ENCODE measurements at places on chromosomes 11 and 22.

GRCh38 chr11:7332962-7333361 is 81.3 kb downstream of the SYT9 start:
- DNase-seq = no peak

DNA sequence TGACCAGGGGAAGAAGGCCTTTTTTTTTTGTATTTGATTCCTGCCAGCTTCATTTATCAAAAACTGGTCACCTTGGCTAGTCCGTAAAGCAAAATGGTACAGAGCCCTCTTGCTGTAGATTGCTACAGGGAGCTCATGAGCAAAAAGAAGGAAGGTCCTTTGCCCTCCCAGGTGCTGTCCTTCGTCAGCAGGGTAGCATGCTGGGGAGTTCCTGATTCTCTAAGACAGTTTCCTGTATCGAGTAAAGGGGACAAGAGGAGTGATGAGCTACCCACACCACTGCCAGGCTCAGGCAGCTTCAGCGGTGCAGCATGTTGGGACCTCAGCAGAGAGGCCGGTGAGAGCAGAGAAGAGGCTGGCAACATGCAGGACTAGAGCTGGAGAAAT is 67.8 kb upstream of the CSNK2A3 start:
- no peak for DNase-seq

DNA sequence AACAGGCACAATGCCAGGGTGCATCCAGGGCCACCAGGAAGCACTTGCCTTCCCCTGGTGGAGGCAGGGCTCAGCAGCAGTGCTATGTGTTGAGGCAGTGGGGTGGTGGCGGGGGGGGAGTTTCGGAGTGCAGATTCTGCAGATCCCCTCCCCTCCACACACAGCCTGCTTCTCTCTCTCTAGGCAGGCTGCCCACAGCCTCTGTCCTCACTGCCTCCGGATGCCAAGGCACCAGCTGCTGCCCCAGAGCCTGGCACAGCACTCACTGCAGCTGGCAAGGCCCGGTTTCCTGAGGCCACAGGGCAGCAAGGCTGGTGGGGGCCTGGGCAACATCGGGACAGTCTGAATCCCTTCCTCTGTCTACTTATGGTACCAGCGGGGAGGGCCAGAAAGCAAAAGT is 35.8 kb downstream of the NRXN2 start:
- DNase-seq = no peak

DNA sequence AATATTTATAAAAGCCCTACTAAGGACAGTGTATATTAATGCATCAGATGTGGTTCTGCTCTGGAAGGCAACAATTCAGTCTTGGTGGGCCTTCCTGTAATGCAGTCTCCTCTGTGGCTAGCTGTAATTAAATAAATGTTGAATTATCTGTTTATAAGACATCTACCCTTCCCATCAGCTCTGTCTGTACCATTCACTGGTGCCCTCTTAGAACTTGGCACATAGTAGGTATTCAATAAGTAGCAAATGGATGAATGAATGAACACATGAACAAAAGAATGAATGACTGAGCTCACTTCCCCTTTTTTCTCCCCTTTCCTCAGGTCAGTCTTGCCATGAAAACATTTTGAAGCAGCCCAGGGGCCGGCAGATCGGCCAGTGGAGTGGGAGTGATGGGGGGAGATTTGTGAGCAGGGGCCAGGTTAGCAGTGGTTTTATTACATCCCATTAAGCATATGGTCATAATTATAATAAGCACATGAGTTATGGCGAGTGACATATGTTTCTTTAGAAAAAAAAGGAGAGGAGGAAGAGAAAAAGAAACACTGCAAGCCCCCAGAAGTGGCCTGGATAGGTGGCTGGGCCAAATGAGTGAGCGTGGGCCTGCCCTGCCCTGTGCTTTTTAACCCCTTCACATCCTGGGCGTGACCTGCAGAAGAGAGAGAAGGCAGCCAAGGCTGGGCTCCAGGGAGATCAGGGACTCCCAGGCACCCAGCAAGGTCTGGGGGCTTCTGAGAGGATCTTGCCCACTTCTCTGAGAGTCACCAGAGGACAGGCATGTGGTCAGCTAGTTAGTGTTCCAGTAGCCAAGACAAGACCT is 48.6 kb upstream of the CD82 start:
- DNase-seq = no peak

GRCh38 chr11:125290263-125290662 is 125.7 kb downstream of the PKNOX2 start:
- DNase-seq = no peak

DNA sequence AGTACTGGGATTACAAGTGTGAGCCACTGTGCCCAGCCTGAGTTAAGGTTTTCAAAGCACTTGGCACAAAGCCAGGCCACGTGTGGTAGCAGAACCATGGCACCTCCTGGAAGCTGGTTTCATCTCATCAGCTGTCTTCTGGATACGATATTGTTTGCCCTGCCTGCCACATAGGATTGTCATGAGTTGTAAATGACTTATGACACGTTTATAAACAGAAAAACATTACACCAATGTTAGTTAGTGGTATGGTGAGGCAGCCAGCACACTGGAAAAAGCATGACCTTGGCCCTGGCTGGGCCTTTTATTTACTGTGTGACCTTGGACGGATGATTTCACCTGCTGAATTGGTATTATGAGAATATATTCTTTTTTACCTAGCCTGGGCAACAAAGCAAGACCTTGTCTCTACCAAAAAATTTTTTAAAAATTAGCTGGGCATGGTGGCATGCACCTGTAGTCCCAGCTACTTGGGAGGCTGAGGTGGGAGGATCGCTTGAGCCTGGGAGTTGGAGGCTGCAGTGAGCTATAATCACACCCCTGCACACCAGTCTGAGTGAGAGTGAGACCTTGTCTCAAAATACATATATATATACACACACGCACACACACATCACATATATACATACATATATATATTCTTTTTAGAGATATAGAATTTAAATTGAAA is 24.0 kb upstream of the MYH9 start:
- no peak for DNase-seq

- no peak for DNase-seq
Observed at GRCh38 chr22:47613606-47614350, 851.3 kb downstream of the TBC1D22A start.

DNA sequence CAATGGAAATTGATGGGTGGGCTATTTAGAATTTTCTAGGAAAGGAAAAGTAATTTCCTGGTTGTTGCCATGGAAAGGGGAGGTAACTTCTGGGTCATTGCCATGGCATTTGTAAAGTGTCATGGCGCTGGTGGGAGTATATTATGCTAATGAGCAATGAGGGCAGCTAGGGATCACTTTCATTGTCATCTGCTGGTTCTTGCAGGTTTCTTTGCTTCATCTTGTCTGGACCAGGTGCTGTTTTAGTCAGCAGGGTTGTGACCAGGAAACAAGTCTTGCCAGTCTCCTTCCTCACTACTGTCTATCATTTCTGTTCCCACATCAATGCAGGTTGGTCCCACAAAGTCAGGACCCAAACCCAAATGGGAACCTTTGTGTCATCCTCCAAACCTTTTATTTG is 237.6 kb upstream of the C11orf87 start:
- no peak for DNase-seq

GRCh38 chr11:75536786-75537641 is 11.3 kb upstream of the GDPD5 start:
- no peak for DNase-seq

- DNase-seq = no peak
Observed at GRCh38 chr11:73239571-73240189, 21.6 kb downstream of the P2RY2 start.

- DNase-seq = no peak
Observed at GRCh38 chr22:27638329-27639233, 163.0 kb downstream of the MN1 start.

GRCh38 chr11:17287058-17287457 is 10.5 kb downstream of the NUCB2 start:
- no peak for DNase-seq

DNA sequence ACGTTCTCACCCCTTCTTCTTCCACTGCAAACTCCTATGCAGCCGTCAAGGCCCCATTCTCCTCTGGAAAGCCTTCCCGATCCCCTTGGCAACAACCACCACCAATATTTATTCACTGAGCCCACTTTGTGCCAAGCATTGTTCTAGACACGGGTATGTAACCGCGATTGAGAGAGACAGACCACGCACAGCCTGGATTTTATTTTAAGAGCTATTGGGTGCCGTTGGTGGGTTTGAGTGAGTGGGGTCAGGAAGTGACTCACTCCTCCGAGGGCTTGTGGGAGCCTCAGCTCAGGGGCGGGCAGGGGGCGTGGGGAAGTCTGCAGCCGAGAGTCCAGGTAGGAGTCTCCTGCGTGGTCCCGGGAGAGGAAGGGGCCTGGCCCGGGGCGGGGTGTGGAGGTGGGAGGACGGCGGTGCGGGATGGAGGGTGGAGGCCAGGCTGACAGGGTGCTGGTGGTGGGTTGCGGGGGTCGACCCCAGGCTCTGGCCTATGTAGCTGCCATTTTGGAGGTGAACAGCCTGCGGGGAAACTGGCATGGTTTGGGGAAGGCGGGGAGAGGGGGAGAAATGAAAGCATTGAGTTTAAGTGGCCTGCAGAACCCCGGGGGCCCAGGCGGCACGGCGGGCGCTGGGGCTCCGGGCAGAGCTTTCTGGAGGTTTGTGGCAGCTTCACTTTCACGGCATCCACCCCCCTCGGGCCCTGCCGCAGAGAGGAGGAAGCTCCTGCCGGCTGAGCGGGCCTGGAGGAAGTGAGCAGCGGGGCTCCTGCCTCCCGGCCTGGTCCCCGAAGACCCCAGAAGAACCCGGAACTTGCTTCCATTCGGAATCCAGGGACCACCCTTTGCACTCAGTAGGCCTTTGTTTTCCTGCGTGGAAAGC is 547 bp downstream of the PARVG start:
- no peak for DNase-seq

Data from AG08396 (cell line).